Kidney capillary endothelial cell (primary cell): ENCODE measurements at places on chromosomes 6 and 20.

- DNase-seq, result no peak
These were observed 94.2 kb downstream of the MYLK4 start for GRCh38 chr6:2656460-2657079.

DNA sequence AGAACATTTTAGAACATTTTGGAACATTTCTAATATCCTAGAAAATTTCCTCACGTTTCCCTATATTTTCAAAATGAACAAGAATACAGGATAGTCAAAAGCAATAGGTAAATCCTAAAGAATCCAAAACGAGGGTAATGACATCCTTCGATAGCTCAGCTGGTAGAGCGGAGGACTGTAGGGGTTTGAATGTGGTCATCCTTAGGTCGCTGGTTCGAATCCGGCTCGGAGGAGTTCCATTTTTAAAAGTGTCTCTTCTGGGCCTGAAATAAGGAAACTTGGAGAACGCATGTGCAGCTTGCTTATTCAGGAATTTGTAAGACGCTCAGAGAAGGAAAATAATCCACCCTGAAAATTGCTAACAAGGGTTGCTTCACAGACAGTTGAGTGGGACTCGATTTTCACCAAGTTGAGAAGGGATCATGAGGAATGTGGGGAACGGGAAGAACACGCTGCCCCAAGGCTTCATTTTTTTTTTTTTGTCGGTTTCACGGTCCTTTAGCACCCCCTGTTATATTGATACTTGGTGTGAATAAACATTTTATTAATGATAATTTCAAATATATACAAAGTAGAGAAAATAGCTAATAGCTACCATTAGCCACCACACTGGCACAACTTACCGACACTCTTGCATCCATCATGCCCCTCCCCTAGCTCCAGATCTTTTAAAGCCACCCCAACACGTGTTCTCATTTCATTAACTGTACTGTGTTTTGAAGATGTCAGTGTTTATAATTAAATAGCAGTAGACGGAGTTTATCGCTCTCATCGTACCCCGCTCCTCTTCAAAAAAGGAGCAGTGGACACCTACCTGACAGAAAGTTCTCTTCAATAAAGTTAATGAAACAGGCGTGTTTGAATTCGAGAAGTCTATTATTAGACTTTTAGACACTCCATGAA, 1.8 kb upstream of the ABT1 start:
- DNase-seq, result peak; percentile 70

- no peak for DNase-seq
These were observed 764.9 kb upstream of the MMS22L start for GRCh38 chr6:98047871-98048270.

DNA sequence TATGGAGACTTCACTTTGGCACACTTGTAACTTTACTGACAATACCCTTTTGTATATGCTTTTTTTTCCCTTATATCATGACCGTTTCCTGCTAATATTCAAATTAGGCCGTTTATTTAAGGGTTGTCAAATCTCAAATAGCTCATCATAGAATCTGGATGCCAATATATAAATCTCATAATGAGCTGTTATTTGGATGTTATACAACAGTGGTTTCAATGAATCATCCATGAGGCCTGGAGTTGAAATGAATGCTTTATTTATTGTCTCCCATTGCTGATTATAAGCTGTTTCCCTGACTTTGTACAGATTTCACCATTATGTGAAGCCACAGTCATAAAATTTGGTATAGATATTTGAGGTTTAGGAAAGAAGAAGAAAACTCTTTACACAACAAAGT, 256.1 kb downstream of the PLCB1 start:
- DNase-seq, result no peak

DNA sequence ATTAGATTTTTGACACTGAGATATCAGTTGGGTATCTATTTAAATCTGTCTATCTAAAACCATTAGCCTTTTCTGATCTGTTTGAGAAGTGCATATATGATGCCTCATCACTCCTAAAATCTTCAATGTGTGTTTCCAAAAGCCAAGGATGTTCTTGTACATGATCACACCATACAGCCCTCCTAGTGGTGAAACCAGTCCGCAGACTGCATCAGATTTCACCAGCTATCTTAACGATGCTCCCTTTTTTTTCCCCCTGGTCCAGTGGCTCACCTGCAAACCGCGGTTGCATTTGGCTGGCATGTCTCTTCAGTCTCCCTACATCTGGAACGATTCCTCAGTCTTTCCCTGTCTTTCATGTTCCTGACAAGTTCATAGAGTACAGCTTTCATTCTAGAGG, 4.0 kb downstream of the KIZ start:
- DNase-seq, result no peak

- peak; percentile 61 for DNase-seq
These were observed 1192.4 kb upstream of the CITED2 start for GRCh38 chr6:140566781-140567277.

DNA sequence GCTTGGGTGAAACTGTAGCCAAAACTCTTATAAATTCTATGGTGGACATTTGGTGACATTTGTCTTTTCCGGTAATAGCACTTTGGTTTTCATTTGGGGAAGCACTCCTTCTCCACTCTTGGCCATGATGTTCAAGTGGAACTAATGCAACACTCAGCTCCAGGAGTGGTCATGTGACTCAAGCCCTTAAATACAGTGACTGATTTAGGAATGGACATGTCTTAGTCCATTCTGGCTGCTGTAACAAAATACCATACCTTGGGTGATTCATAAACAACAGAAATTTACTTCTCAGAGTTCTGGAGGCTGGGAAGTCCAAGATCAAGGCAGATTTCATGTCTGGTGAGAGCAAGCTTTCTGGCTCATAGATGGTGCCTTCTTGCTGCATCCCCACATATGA, 10.8 kb upstream of the FKBP1A start:
- no peak for DNase-seq

DNA sequence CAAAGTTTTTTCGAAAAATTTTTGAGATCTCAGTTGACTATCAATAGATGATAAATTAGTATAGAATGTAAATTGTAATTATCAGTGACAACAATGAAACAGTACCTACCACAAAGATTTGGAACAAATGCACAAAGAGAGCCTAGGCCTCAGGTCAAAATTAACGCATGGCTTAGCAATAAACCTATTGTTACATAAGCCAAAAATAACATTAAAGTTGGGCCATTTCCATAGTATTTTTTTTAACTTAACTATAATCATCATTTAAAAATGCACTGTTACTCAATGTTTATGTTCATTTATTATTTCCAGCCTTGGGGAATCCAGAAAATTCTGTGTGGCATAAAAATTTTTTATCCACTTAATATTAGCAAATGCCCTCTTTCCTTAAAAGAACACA, 117.0 kb downstream of the EPB41L2 start:
- DNase-seq, result no peak

DNA sequence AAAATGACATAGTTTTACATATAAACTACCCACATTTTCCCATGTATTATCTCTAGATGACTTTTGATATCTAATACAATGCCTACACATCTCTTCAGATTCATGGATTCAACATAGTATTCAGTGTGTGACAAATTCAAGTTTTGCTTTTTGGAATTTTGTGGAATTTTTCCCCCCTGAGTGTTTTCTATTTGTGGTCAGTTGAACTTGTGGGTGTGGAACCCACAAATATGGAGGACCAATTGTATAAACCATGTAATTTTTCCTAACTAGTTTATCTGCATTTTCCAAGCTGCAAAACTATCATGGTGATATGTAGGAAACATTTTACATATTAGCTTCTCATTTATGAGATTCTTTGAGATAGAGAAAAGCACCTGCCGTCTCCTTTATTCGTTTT, 374.3 kb upstream of the SOX4 start:
- no peak for DNase-seq

DNA sequence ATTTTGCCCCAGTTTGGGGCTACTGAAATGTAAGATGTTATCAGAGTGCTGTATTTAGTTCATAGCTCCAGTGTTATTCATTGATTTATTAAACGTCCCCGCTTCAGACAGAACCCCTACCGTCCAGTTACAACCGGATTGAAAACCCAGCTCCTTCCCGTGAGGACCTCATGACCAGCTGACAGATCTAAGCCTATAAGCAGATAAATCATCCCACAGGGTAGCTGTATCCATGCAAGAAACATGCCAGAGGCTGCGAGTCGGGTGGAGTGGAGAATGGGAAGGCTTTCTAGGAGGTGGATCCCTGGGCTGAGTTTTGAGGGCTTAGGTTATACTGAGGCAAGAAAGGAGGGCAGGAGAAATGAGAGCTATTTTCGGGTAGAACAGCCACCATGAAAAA, 260.0 kb downstream of the ARID1B start:
- DNase-seq, result no peak

GRCh38 chr20:22819112-22819511, 216.0 kb upstream of the SSTR4 start:
- DNase-seq, result no peak

DNA sequence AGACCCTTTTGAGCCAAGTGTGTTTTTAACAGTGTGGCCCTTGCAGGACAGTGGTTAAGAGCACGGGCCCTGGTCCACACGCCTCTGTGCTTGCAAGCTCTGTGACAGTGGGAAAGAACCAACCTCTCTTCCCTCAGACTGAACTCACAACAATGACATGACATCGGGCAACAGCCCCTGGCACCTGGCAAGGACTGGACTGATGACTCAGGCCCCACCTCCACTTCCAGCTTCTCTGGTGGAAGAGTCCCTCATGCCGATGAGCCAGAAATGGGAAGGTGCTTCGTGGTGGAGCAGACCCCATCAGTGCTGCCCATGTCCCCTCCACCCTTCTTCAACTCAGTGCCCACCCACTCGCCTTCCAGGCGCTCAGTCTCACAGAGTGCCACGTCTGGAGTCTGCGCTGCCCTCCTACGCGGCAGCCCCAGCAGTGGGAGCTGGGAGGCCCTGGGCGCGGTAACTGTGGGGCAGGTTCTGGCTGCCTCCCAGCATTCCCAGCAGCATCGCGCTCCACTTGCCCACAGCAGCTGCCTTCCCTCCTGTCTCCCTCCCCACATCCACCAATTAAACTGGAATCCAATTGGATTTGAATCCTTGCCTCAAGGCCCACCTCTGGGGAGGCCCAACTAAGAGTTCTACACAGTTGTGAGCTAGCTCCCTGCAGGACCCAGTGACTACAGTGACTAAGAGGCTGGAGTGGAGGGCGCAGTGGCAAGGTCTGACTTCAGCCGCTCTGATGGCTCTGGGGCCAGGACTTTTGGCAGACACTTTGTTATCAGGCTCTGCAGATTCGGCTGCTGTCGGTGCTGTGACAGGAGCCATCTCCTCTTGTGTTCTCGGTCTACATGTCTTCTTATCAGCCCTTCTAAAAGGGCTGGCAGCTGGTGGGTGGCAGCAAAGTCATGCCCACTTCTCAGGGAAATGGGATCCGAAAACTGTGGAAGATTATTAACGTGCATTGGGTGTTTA, 156.8 kb upstream of the MLN start:
- no peak for DNase-seq

- DNase-seq, result no peak
These were observed 2.4 kb upstream of the EBF4 start for GRCh38 chr20:2690213-2690612.

GRCh38 chr20:3616250-3616649, 46.9 kb downstream of the GFRA4 start:
- DNase-seq, result no peak

GRCh38 chr6:46128476-46128875, 1.3 kb upstream of the ENPP4 start:
- DNase-seq, result no peak

GRCh38 chr6:83609248-83609647, 96.9 kb downstream of the PRSS35 start:
- no peak for DNase-seq

GRCh38 chr6:143586557-143586956, 75.0 kb upstream of the FUCA2 start:
- no peak for DNase-seq

GRCh38 chr6:99415446-99415845, 9.7 kb downstream of the PNISR start:
- DNase-seq, result no peak

- DNase-seq, result no peak
These were observed 117.7 kb upstream of the GGTLC1 start for GRCh38 chr20:24106150-24106800.

- peak; percentile 0 for DNase-seq
These were observed 185.2 kb downstream of the SLC24A3 start for GRCh38 chr20:19397666-19398065.

DNA sequence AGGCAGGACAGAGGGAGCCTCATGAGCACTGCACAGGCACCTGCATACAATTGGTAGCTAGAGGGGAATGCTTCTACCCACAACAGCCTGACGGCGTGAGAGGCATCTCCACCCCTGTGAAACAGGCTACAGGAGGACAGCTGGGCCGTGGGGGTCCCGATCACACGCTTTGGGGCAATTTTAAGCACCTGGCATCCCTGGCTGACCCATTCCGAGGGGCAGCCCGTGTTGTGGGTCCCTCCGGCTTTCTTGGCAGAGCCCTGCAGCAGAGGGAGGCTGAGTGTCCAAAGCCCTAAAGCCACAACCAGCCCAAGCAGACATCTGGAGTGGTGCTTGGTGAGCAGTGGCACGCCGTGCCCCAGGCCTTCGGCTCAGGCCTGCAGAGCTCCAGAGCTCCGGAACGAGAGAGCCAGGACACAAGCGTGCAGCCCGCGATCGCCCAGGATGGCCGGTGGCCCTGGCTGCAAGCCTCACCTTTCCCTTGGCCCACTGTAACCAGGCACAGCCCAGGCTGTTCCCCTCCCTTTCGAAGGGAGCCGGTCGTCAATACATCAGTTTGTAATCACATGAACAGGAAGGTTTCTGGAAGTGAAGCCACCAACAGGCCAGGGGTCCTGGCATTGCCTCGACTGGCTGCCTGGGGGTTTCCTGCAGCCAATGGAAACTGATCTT, 81.4 kb downstream of the DLL1 start:
- DNase-seq, result no peak

DNA sequence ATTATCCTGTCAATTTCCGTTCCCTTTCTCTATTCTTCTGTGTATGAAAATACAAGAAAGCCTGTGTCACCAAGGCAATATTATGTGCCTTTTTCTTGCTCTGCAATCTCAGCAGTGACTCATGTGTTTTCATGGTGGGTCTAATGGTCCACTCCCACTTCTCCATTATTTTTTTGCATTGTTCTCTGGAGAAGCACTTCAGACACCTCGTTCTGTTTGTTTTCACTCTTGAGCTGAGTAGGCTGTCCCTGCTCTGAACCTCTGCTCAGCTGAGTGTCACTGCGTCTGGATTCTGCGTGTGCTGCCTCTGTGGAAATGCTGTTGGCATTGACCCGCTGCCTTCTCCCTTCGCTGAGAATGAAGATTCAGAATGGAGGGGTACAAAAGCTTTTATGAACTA, 230.6 kb downstream of the TMEM242 start:
- DNase-seq, result peak; percentile 74

- no peak for DNase-seq
These were observed 117.7 kb downstream of the FIG4 start for GRCh38 chr6:109808837-109809236.

GRCh38 chr20:30489614-30490003, 767.9 kb upstream of the DEFB115 start:
- DNase-seq, result no peak
